ENCODE measurements at places on chromosomes 7 and 10.

DNA sequence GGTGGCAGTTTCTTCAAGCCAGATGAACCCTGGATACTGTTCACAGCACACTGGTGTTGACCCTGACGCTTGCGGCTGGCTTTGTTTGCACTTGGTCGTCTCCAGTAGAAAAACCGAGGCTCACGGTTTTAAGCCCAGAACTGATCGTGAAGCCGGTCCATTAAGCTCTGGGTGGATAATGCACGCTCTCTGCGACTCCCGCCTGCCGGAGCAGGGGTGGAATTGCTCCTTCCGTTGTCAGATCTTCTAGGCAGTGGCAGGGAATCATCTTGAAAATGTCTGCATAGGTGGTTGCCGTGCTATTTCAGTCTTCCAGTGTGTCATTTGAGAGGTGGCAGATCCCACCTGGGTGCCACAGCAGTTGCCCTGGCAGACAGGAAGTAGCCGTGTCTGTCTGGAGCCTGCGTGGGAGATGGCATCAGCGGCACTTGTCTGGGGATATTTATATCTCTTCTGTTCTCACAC, 35.9 kb upstream of the AP5Z1 start:
- DNase-seq: no peak

DNA sequence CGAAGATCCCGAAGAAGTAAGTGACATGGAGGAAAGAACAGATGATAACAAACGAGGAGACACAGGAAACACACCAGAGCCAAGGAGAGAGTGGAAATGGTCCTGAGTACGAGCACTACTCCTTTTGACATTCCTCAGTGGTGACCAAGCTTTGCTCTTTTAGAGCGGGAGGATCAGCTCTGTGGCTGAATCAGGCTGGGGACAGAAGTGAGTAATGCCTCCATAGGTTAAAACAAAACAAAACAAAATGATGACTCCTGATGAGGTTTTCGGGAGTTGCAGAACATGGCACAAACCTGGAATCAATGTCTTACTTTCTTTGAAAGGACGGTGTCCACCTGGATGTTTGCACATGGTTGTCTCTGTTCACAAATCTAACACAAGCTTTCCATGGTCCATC, 30.3 kb upstream of the TCF7L2 start:
- no peak for DNase-seq

DNA sequence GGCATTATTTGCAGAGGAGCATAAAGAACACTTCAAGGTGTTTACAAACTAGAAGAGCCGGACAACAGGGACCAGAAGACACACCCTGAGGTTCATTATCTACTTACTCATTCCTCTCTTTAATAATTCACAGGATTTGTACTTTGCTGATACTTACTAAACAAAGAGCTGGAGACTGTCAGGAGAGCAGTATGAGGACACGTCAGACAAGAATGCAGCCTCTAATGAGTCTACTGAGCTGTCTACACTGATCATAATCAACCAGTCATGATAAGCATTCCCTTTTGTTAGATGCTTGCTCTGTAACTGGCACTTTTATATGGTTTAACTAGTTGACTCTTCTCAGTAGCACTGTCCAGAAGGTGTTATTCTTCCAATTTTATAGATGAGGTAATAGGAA, 243.3 kb upstream of the CDC14C start:
- no peak for DNase-seq

DNA sequence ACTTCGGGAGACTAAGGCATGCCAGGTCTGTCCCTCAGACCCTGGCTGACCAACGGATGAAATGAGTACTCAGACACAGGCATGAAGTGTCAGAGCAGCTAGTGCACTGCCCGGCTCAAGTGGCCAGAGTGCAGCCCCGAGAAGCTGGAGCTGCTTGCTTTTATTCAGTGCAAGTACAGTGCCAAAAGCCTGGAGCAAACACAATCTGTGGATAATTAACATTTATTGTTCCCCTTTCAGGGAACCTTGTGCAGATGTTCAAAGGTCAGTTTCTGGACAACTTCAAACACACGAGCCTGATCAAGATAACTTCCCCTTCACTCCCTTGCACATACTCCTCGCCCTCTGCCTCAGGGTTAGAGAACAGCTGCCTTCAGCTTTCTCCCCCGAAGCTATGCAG, 7.9 kb upstream of the ATE1 start:
- DNase-seq: no peak

GRCh38 chr7:5231116-5231515, 41.1 kb downstream of the WIPI2 start:
- no peak for DNase-seq

- no peak for DNase-seq
These were observed 4.1 kb downstream of the BAIAP2L1 start for GRCh38 chr7:98396768-98397167.

DNA sequence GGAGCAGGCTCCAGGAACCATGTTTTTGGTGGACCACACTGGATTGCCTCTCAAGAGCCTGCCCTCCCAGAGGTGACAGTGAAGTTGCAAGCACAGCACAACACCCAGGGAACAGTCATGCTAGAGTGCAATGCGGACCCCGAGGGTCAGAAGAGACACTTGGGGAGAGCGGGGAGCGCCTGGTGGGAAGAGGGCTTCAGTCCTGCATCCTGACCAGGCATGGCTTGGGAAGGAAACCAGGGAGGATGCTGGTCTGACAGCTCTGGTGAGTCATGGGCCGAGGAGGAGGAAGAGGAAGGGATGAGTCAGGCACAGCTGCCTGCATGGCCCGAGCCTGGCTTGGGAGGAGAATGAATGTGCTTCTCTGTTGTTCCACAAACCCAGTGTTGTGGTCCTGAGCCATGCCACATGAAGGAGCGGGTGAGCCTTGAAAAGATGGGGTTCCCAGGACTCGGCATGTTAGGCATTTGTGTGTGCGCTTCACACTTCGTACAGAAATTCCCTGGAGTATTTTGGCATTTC, 29.5 kb upstream of the ANKRD2 start:
- DNase-seq: no peak

- DNase-seq: no peak
These were observed 179.6 kb upstream of the PTN start for GRCh38 chr7:137523171-137523570.

GRCh38 chr7:48173313-48173712, 2.1 kb downstream of the ABCA13 start:
- DNase-seq: no peak

GRCh38 chr10:45575966-45576597, 96.5 kb downstream of the ZFAND4 start:
- no peak for DNase-seq

DNA sequence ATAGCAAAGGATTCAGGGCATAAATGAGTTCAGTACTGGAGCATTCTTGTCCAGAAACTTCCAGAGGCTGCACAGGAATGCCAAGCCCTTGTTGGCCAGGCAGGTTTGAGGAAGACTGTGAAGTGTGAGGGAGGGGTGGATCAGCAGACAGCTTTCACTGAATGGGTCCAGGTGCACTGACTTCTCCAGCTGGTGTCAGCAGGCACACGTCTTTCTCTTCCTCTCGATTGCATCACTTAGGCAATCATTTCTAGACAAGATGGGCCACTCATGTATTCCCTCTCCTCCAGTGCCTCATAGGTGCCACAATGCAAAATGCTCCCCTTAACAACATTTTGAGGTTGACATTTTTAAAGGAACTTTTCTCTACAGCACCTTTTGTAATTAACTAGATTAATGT, 15.6 kb upstream of the PLEKHS1 start:
- DNase-seq: peak; percentile 34

- no peak for DNase-seq
These were observed 266.3 kb downstream of the PPP1R3A start for GRCh38 chr7:113652501-113652900.

GRCh38 chr7:3000566-3000965, 43.1 kb downstream of the CARD11 start:
- no peak for DNase-seq

DNA sequence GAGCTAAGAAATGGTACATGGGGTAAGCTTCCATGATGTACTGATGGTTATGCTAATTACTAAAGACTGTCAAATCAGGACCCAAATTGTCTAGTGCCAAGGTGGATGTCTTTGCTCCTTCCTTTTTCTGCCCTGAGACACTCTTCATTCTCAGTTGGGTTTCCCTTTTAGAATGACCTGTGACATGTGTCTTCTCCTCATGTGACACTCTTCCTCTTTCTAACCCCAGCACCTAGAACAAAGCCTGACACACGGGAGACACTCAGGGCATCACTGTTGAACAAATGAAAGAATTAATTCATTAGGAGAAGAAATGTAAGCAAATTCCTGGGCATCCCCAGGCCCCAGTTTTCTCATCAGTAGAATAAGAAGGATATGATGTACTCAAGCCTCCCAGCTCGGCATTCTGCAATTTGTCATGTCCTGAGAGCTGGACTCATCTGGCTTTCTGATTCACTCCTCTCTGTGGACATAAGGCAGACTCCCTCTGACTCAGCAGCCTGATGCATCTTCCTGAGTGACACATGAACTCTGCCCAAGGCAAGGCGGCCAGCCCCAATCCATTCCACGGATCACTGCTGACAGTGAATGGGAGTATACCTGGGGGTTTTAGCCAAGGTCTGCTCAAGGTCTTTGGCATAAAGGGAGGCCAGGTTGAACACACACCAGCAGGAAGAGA, 473.8 kb downstream of the KCNMA1 start:
- DNase-seq: no peak

GRCh38 chr7:13293264-13294002, 606.0 kb downstream of the ARL4A start:
- no peak for DNase-seq

DNA sequence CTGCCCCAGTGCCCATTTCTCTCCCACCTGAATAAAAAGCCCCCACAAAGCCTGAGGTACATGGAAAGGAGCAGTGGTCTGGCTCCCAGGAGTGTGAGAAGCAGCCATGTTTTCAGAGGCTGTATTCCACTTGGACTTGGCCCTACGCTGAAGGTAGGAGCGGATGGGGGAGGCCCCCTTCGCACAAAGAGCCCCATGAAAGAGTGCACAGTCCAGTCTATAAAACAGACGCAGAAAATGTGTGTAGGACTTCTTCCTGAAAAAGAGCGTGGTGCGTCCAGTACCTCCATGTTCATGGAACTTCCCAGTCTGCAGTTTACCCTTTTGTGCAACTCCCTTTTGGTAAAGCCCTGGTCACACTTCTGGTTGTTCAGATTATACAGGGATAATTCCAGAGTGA, 69.3 kb downstream of the EGFR start:
- no peak for DNase-seq

DNA sequence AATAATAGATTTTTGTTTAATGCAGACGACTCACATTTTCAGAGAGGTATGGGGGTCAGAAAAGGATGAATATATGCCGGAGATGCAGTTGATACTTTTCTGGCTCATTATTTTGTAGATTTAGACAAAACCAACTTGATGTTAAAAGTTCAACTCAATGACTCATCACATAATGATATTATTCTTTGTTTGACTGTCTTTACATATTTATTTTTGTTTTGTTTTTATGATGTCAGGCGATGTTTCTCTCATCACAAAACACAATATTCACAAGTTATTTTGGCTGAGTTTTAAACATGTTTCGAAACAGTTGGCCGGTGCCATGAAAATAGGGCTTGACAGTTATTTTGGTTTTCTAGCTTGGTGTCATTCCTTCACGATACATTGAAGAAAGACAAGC, 1.3 kb downstream of the GJD4 start:
- no peak for DNase-seq

- no peak for DNase-seq
These were observed 110.7 kb downstream of the VIPR2 start for GRCh38 chr7:159033956-159034355.

GRCh38 chr7:151131592-151132293, 35.8 kb downstream of the GBX1 start:
- no peak for DNase-seq

- DNase-seq: peak; percentile 32
These were observed 871 bp downstream of the SPOCK2 start for GRCh38 chr10:72087392-72087968.

DNA sequence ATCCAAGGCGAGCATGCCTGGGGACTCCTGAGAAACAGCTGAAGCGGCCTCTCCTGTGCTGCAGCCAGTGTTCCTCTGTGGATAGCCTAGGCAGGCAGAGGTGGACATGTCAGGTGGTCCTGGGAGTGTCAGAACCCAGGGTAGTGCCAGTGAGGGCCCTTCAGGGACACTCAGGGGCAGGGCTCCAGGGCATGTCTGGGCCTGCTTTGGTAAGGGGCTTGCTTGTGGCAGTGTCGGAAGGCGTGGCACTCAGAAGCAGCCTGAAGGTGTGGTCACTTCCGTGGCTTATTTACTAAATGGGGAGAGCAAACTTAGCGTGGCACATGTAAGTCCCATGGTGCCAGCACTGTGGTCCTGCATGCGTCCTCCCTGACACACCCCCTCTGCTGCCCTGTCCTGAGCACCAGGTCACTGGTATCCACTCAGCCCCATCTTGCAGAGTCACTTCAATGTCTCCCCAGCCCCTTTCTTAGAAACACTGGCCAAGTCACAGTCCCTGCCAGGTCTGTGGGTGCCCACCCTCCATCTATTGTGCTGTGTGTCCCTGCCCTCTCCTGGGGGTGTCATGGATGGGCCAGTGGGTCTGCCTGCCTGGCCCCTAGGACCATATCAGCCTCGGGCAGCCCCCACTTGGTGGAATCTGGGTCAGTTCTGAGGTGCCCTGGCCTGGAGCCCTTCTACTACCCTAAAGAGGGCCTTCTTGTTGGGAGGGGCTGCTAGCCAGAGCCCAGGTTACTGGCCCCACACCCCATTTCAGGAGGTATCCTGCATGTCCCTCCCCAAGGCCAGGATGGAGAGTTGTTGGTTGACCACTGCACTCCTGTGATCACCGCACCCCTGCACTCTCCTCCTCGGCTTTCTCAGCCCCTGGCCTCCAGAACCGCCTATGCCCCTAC, 6.4 kb downstream of the ZMIZ2 start:
- DNase-seq: no peak
